ENCODE measurements at places on chromosomes 6 and 20.

DNA sequence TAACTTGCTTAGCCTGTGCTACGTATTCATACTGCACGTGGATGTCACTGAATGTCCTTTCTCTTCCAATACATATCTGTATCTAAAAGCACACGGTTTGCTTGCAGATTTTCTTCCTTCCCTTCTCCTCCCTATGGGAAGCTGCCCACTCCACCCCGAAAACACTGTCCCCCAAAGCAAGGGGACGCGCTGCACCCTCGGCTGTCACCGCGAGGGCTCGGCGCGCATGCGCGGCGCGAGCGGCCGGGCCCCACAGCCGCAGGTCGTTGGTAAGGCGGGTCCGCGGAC, 659 bp downstream of the TMX4 start:
- ATAC-seq, result peak; percentile 67

- peak; percentile 79 for ATAC-seq
Observed at GRCh38 chr6:6901205-6901719, 206.5 kb upstream of the RREB1 start.

GRCh38 chr6:14010275-14010674, 85.5 kb downstream of the RNF182 start:
- ATAC-seq, result no peak

DNA sequence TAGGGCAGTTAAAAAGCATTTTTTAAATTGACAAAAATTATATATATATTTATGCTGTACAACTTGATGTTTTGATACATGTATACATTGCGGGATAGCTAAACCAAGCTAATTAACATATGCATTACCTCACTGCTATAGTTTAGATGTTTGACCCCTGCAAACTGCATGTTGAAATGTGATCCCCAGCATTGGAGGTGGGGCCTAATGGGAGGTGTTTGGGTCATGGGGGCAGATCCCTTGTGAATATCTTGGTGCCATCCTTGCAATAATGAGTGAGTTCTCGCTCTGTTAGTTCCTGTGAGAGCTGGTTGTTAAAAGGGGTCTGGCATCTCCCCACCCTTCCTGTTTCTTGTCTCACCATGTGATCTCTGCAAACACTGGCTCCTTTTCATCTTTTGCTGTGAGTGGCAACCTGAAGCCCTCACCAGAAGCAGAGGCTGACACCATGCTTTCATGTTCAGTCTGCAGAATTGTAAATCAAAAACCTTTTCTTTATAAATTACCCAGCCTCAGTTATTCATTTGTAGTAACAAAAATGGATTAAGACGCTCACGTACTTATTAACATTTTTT, 111.8 kb downstream of the MCHR2 start:
- ATAC-seq, result no peak

DNA sequence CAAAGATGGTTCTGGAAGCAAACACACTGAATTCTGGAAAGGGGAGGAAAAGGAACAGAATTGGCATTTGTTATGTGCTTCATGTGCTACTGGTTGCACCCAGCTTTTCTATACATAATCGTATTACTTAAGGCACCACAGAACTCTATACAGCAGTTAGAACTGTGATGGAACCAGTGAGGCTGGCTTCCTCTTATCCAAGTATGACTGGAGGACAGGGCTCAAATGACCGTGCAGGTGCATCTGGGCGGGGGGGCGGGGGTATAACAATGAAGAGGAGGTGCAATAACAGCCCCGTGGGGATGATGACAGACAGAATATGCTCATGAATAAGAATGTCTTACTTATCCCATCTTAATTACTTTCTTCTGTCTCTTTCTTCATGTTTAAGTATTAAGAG, 144.2 kb downstream of the BTBD9 start:
- no peak for ATAC-seq

DNA sequence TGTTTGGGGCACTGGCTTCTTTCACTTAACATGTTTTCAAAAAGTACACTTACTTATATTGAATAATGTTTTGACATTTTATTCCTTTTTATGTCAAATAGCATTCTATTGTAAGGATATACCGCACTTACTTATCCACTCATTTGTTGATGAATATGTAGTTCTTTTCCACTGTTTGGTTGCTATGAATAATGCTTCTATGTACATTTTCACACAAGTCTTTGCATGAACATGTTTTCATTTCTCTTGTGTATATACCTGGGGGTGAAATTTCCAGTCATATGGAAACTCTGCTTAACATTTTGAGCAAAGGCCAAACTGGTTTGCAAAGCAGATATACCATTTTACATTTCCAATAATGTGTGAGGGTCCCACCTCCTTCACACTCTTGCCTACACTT, 202.3 kb upstream of the GGTLC1 start:
- no peak for ATAC-seq

DNA sequence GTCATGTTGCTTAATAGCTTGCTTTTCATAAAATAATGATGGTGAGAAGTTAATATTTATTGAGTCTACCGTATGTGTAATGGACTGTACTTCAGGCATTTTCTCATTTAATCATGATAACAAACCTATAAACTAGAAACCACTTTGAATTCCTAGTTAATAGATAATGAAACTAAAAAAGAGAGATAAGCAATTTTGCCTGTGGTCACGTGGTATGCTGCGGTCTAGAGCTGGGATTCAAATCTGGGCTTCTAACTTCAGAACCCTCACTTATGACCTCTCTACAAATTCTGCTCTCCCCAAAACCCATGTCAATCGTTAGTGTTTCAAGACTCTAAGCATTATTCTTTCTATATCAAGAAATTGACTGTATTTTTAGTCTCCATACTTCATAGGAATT, 700.7 kb downstream of the PRKN start:
- ATAC-seq, result no peak

GRCh38 chr6:7813704-7814103, 87.8 kb downstream of the BMP6 start:
- ATAC-seq, result no peak

- ATAC-seq, result peak; percentile 20
Observed at GRCh38 chr20:33460711-33461110, 17.1 kb upstream of the SNTA1 start.

GRCh38 chr6:1298768-1299167, 13.1 kb upstream of the FOXQ1 start:
- no peak for ATAC-seq

GRCh38 chr6:63371104-63371715, 51.4 kb upstream of the LGSN start:
- no peak for ATAC-seq

DNA sequence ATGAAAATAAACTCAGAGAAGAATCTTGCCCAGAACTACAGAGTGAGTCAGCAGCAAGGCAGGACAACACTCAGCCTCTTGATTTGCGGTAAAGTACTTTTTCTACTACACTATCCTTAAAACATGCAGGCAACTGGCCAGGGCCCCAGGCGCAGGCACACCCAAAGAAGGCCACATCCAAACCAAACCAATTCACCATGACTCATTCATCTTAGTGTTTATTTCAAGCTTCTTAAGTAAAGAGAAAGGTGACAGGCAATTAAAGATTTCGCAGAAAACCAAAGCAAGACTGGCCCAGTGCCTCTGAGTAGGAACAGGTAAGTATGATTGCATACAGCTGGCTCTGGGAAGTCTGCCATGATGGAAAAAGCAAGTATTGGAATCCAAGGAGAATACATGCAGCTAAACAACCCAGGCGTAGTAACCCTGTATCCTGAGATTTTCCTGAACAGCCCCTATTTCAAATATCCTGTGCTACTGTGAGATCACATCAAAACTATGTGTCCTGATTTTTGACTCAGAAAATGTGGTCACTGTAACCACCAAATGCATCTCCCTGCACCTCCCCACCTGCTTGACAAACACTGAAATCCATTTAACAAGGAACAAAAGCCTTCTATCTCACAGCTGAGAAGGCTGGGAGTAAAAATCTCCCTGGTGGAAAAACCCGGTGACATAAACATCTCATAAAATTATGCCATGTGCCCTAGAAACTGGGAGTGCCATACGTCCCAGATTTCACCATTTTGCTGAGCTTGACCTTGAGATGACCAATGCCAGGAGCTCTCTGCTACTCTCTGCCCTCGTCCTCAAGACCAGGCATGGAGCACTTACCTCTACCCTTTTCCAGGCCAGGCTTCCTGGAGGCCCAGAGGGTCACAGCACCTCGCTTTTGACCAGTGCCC, 12.4 kb downstream of the WFDC3 start:
- peak; percentile 86 for ATAC-seq

DNA sequence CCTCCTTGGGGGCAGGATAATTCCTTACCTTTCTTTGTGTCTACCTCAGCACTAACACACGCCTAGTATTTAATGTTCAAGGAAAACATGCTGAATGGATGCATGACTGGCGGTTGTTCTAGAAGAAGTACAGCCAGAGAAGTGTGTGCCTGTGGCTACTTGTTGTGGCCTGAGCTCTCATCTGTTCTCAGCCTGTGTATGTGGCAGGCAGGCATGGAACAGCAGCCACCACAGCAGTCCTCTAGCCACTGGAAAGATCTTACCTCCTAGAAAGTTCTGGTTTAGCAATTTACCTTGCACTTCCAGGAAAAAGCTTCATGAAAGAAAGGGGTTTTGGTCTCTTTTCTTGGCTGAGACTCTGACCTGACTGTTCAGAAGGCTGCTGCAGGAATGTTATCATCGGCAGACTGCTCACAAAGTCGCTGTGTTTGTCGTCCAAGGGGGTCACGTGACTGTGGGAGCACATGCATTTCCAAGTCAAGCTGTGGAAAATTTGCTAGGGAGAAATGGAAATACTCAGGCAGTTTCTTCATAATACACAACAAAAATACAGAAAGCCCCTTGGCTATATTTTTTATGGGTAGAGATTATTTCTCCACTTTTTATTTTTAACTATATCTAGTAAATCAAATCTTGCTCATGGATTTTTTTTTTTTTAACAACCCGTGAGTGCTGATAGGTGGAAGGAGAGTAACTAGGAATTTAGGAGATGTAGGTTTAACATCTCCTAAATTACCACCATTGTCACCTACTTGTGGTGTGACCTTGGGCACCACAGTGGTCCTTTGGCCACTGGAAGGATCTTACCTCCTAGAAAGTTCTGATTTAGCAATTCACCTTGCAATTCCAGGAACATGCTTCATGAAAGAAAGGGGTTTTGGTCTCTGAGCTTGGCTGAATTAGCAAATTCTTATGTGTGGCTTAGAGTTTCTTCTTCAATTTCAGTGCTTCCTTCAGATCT, 110.8 kb upstream of the GPR6 start:
- peak; percentile 66 for ATAC-seq

DNA sequence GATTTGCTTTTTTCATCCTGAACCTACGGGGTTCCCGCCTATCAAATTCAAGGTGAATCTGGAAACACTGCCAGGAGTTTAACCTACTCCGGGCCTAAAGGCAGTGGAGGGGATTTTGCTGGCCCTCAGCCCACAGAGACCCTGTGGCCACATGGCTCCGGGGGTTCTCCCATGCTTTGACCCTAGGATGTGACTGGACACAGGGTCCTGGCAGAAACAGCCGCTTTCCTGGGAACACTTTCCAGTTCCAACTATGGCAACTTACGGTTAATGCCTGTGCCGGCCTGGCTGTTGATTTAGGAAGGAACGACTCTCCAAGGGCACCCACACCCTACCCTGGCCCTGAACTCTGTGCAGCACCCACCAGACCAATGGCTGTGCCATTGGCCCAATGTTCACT, 141.7 kb upstream of the RPS6KA2 start:
- no peak for ATAC-seq

DNA sequence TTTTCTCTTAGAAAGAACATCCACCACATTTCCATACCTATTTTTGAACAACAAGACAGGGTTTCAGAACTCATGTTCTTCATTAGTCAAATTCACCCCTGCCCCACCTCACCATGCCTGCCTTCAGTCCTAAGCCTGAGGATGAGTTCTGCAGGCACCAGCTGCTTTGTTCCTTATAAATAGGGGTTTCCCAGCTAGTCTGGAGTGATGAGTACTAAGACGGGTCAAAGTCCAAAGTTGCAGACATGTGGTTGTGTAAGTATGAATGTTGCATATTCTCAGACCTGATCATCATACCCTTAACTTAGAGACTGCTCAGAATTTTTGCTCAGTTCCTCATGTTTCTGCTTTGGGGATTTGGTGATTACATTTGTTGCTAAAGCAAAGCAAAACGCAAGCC, 257.7 kb upstream of the CDYL start:
- ATAC-seq, result no peak

GRCh38 chr6:51571168-51571567, 516.2 kb downstream of the PKHD1 start:
- ATAC-seq, result no peak

- ATAC-seq, result no peak
Observed at GRCh38 chr20:25541676-25542075, 43.7 kb downstream of the NINL start.

- ATAC-seq, result peak; percentile 83
Observed at GRCh38 chr20:2206957-2207769, 88.6 kb upstream of the TGM3 start.

- peak; percentile 55 for ATAC-seq
Observed at GRCh38 chr6:12751694-12752325, 35.2 kb downstream of the PHACTR1 start.

- no peak for ATAC-seq
Observed at GRCh38 chr6:105186576-105186975, 6.8 kb upstream of the POPDC3 start.

DNA sequence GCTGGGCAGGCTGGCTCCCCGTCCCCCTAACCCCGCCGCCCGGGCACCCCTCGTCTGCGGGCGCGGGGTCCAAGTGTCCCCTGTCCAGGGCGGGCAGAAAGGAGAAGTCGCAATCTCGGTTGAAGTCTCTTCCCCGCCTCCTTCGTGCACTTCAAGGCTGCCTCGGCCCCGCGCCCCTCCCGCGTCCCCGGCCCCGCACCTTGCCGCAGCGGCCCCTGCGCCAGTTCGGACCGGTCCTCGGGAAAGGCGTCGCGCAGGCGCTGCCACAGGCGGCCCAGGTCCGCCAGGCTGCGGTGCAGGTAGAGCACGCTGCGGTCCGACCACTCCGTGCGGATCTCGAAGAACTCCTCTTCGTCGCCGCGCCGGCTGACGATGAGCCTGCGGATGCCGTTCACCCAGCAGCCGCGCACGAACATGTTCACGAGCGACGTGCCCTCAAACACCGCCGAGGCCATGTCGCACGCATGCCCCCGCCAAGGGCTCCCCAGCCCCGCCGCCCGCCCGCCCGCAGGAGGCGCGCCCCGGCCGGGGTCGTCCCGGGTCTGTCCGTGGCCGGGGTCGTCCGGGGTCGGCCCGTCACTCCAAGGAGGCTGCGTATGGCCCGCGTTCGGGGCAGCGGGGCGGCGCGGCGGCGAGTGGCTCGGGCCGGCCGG, at the start of gene PXDC1:
PXDC1 (minus strand) TSS at position 637 of the 653 bp plus-strand sequence; CDS start at position 455, 182 bp downstream.
- peak; percentile 9 for ATAC-seq

DNA sequence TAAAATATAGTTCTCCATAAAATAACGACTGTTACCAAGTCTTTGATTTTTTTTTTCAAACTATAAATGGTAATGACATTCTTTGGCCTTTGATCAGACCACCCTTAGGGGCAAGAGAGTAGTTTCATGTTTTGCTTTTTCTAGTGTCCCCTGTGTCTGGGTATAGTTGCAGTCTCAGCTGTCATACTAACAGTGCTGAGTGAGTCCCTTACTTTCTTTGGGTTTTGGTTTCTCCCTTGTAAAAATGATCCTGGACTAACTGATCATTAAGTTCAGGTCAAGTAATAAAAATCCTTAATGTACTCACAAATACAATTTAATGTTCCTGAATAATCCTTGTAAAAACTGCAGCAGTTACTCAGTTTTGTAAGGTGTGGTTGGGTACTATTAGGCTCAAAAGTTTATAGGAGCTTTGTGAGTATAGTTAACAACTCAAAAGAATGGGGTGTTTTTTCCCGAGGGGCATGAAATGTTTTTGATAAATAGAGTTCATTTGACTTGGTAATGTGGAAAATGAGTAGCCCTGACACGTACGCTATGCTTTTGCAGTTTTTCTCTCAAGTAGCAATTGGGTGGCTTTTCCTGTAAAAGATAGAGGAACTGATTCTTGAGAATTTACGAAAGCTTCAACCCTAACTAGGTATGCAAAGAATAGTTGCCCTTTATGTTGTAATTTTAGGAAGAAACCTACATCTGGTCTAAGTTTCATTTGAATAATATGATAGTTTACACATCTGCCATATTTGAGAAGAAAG, 6.2 kb downstream of the PTPN1 start:
- ATAC-seq, result no peak
